Kidney glomerular epithelial cell (primary cell): ENCODE measurements at places on chromosomes 2 and 18.
A peak's percentile ranks its signal among the peaks of the same experiment; 100 is the strongest.

DNA sequence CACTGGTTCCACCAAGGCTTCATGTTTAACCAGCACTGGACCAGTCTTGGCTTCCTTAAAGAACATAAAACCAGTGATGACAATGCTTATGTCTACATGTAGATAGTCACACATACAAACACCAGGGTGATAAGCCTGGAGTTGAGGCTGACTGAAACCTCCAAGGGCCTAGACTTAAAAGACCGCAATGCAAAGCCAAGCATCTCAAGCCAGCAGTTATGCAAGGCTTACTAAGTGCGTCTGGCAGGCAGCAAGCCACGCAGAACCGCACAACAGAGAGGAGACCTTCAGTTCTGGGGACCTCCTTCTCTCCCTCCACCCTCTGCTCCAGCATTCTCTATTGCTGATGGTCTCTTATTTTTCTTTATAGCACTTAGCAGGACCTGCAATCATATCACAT, 63.2 kb upstream of the ACAA2 start:
- no peak for DNase-seq

DNA sequence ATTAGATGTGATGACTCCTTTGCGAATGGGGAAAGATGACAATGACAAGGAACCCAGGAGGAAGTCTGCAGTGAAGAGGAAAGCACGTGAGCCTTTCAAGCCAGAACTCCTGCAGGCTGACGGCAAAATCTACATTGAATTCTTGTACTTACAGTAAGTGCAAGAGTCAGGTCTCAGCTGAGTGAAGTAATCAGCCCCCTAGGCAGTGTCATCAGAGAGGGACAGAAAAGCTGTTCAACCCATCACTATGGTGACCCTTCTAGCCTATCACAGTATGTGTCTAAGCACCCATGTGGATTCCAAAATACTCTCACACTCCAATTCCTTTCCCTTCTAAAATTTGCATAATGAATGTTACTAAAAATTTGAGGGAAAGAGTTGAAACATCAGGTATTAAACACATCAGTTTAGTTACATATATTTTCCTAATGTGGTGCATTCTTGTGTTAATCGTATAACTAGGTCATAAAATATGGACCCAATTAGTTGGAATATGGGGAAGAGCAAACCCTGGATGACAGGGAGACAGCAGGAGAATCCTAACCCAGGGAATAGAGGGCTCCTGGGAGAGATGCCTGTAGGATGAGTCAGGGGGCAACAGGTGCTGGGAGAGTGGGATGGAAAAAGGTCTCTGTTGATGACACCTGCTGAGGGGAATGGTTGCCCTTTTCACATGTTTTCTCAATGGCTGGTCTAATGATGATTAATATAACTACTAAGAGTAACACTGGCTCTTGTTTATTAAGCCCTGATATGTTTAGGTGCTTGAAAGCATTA, 39.5 kb downstream of the VWC2L start:
- DNase-seq: no peak

DNA sequence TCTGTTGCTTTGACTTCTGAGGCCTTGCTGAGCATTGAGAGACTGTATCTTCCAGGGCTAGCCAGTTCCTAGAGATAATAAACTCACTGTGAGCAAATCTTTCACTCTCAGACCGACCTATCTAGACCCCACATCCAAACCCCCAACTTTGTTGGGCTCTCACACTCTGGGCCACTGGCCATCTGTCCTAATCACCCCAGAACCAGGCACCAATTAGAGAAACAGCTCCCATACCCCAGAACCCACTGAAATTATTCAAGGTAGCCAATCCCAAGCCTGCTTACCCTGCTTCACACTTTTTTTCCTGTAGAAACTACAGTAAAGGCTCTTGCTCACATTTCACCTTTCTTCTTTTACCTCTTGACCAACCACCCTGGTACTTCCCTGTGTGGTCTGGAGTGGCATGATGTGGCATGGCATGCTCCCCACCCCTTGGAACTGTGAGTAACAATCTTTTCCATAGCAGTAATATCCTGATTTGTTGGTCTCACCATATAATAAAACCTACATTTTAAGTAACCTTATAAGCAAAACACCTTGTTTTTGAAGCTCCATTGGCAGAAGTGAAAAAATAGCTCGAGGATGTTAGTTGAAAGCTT, 55.2 kb downstream of the ANKRD12 start:
- no peak for DNase-seq

DNA sequence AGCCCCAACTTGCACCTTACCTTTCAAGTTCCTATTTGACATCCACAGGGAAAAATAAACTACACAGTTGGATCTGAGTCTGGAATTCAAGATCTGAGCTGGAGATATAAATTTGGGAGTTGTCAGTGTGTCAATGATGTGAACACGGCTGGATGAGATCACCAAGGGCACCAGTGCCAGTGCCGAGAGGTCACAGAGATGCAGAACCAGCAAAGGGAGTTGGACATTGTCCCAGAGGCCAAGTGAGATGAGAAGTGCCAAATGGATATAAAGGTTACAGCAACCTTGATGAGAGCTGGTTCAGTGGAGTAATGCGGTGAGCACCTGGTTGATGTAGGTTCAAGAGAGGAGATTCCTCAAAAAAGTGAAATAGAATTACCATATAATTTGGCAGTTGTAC, 24.8 kb downstream of the LRRFIP1 start:
- DNase-seq: no peak

DNA sequence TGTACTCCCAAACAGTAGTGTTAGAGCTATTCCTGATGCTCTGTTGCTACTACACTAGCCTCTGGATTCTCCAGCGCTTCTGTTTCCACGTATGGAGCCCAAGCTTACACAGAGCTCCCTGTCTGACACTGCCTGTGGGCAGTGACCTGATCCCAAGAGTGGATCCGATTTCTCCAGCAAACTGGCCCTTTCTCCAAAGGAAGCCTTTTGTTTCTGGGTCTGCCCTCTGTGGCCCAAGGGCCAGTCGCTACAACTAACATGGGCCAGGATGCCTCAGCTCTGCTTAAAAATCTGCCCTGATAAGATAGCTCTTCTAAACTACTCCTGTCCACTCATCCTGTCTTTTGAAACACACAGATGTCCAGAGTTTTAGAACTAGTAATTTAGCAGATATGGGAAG, 172.6 kb upstream of the NRP2 start:
- DNase-seq: no peak

GRCh38 chr2:139478165-139478914, 698.1 kb upstream of the NXPH2 start:
- DNase-seq: no peak

DNA sequence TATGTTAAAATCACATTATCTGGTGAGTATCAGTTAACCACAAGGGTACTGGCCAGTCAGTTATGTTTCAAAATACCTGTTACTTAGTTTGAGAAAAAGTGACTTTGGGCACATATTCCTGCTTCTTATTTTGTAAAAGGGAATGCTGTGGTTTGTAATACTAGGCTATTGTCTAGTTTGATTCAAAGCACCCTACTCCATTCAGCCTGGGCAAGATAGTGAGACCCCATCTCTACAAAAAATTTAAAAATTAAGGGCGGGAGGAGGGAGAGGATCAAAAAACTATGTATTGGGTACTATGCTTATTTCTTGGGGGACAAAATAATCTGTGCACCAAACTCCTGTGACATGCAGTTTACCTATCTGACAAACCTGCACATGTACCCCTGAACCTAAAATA, 18.9 kb downstream of the MBD5 start:
- DNase-seq: no peak

- no peak for DNase-seq
These were observed 748 bp downstream of the LIPG start for GRCh38 chr18:49562481-49563129.

- DNase-seq: peak; percentile 5
These were observed 299.3 kb downstream of the OSR1 start for GRCh38 chr2:19059076-19059475.

- DNase-seq: no peak
These were observed 5.0 kb downstream of the CD28 start for GRCh38 chr2:203711399-203711798.

GRCh38 chr2:182744490-182744889, 28.4 kb downstream of the DNAJC10 start:
- DNase-seq: no peak

DNA sequence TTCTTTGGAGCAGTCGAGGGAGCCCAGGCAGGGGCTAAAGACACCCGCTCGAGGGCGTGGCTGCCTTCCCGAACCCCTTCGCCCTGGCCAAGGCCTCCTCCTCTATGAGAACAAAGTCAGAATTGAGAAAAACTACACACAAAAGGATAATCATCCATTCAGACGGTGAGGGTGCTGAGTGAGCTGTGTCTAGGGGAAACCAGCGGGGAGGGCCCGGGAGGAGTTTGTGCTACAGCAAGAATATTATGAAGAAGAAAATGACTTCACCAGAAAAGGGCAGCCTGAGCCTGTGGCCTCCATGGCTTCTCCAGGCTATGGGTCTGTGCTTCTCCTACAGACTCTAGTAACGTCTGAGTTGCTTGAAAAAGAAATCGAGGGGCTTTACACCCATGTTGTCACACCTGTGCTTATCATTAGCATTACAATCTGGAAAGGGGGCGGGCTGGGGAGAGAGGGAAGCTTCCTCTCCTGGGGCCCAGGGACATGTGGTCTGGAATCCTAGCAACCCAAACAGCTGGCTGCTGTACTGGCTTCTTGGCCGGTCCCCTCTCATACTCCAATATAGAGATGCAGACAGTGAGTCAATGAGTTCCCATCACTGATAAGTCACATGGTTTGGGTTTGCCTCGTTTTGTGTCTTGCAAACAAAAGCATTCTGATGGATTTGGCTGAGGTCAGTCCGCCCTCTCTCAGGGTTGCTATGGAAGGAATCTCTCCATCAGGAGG, 52.0 kb upstream of the ARL4C start:
- no peak for DNase-seq

- DNase-seq: no peak
These were observed 729.7 kb upstream of the ID2 start for GRCh38 chr2:7952046-7952745.

- peak; percentile 72 for DNase-seq
These were observed at the start of gene ASB1 for GRCh38 chr2:238426568-238427434. Gene ASB1 (plus strand): TSS chr2:238426927. CDS start chr2:238427071, 144 bp downstream.

DNA sequence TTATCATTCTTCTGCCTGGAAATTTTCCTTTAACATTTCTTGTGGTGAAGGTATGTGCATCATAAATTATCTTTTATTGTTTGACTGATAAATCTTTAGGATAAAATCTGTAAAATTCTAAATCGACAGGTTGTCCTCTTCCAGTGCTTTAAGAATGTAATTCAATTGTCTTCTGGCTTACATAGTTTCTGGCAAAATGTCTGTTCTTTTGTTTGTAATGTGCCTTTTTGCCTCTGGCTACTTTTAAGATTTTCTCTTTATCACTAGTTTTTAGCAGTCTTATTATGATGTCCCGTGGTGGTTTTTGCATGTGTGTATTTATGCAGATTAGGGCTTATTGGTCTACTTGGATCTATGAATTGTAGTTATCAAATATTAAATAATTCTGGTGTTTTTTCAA, 203.6 kb upstream of the COPS8 start:
- DNase-seq: no peak

- no peak for DNase-seq
These were observed 49.1 kb upstream of the CTDP1 start for GRCh38 chr18:79630281-79631095.

DNA sequence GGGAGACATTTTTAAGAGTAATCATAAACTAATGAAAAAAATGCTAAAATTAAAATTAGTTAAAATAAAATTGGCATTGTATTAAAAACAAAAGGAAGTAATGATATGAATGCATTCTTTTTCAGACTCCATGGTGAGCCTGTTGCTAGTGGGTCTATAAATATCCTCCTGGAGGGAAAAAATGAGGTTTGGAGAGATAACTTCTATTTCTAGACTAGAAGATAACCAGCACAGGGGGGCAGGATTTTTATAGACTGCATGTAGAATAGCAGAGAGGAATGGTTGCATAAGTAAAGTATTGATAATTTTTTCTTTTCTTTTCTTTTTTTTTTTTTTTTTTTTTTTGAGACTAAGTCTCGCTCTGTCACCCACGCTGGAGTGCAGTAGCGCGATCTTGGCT, 835.8 kb upstream of the VRK2 start:
- DNase-seq: no peak

DNA sequence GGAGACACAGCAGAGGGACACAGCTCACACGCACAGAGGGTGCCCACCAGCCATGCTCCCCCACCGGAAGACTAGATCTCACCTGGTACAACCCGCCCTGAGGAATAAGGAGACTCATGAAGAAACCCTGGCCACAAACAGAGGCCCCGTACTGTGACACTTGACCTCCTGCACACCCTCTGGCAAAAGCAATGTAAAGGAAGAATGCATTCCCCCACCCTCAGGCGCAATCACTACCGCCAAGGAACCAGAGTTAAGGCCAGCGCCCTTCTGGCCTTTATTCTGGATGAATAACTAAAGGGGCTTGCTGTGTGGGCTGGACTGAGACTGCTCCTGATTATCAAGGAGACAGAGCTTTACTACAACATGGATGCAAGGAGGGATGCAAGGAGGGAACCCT, 509.2 kb upstream of the SPHKAP start:
- no peak for DNase-seq

- peak; percentile 64 for DNase-seq
These were observed 108.7 kb downstream of the EN1 start for GRCh38 chr2:118738524-118739308.

GRCh38 chr2:9800975-9801726, 42.1 kb upstream of the TAF1B start:
- no peak for DNase-seq

DNA sequence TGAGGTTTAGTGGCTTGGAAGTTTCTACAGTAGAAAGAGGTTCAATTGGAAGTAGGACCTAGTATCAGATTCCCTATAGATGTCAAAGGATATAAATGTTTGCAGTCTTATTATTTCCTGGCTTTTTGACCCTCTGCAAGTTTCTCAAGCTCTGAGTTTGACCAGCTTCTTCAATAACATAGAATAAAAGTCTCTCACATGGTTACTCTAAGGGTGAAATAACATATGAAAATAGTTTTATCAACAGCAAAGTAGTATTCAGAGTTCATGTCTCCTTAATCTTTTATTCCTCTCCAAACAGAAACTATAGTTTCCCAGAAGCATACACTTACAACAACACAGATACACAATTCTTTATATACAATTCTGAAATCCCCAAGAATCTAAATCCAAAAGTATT, 132.9 kb upstream of the RND3 start:
- no peak for DNase-seq

DNA sequence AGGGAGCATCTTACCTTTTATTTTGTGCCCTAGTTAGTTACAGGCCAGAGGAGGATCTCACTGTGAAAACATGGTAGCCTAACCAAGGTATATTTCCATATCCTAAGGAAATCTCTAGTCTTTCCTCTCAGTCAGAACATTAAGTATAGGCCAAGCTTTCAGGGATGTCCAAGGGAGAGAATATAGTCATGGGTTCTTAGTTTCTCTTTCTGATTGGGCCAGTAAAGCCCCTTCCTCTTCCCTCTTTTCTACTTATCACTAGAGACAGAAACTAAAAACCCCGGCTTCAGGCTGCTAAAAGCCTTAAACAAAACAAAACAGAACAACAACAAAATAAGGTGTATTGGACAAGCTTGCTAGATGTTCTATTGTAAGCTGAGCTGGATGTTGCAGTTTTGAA, 44.3 kb upstream of the TNFRSF11A start:
- DNase-seq: no peak

GRCh38 chr2:234958311-234958710, 6.5 kb downstream of the SH3BP4 start:
- DNase-seq: no peak

- no peak for DNase-seq
These were observed 66.8 kb downstream of the BMPR2 start for GRCh38 chr2:202442882-202443281.
